IMR-90 (cell line): ENCODE measurements at places on chromosomes 5 and 9. TPM values are rescaled to one million over a fixed set of nuclear protein-coding genes. Genes with fewer than 3 reads are reported as not detected.

- H3K27ac ChIP-seq = no peak overlapping the region
- peaks cover 54% of the 10 kb centered on the region for H3K27me3 ChIP-seq
- peaks cover 5% of the 10 kb centered on the region for H3K4me1 ChIP-seq
- no peak for DNase-seq
- H3K36me3 ChIP-seq = no peaks in the 10 kb centered on the region
- H3K4me3 ChIP-seq = no peak overlapping the region
Measured at GRCh38 chr9:132238026-132238972, 76.4 kb downstream of the NTNG2 start.

DNA sequence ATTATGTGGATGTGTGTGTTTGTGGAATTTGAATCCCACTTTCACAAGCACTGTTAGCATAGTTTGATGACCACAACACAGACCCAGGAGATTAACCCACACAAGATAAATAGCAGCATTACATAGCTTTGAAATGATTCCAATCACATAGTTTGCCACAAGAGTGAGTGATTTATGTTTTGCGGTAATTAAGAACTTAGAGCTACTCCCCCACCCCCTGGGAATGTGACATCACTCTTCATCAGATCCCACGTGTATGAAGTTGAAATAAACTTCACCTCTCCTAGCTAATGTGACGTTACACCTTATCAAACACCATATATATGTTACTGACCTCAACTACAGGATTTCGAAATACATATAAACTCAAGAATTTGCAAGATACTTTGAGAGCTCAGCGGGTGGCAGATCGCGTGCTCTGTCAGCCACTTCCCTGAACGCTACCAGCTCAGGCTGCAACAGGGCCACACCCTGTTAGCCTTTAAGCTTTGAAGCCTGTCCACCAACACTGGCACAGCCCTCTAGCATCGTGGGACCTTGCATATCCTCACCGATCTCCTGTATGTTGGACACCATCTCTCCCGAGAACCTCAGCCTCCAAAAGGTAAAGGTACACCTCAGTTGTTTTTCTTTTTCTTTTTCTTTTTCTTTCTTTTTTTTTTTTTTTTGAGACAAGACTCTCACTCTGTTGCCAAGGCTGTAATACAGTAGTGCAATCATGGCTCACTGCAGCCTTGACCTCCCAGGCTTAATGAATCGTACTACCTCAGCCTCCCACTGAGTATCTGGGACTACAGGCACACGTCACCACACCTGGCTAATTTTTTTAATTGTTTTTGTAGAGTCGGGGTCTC is 1.7 kb upstream of the AGTPBP1 start:
- no peak overlapping the region for H3K4me3 ChIP-seq
- no peaks in the 10 kb centered on the region for H3K36me3 ChIP-seq
- peaks cover 17% of the 10 kb centered on the region for H3K27me3 ChIP-seq
- no peak overlapping the region for H3K27ac ChIP-seq

- no peaks in the 10 kb centered on the region for H3K36me3 ChIP-seq
- H3K4me3 ChIP-seq = no peak overlapping the region
- H3K27ac ChIP-seq = no peak overlapping the region
- no peaks in the 10 kb centered on the region for H3K4me1 ChIP-seq
Measured at GRCh38 chr5:154577416-154577815, 99.4 kb upstream of the HAND1 start.

DNA sequence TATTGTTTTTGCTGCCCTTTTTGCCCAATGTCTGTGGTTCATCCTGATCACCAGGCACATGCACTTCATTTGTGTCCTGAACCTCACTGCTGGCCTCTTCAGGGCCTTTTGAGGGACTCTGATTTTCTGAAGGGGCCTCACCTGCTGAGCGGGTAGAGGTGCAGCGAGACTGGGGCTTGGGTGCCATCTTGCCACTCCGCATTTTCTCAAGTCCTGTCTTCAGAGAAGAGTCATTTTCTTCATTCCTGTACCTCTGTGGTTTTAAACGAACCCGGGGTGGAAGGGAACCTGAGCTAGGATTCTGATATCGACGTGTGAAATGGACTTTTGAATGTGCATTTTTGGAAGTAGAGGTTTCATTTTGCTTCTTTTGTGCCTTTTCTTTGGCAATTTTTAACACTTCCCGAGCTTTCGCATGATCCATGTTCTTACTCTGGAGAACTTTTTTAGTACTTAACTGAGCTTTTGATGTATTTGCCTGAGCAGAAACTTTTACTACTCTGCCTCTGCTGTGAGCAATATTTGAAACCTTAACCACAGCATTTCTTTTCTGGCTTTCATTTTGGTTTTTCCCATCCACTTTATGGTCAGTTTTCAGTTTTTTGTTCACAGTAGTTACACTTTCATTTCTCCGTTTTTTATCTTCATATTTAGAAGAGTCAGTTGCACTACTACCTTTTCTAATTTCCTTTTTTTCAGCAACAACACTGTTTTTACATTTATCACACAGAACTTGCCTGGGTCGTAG is 26.1 kb downstream of the PWWP2A start:
- H3K4me1 ChIP-seq = peaks cover 3% of the 10 kb centered on the region
- no peaks in the 10 kb centered on the region for H3K27me3 ChIP-seq
- H3K27ac ChIP-seq = no peak overlapping the region
- no peak for DNase-seq
- H3K36me3 ChIP-seq = peaks cover 12% of the 10 kb centered on the region

DNA sequence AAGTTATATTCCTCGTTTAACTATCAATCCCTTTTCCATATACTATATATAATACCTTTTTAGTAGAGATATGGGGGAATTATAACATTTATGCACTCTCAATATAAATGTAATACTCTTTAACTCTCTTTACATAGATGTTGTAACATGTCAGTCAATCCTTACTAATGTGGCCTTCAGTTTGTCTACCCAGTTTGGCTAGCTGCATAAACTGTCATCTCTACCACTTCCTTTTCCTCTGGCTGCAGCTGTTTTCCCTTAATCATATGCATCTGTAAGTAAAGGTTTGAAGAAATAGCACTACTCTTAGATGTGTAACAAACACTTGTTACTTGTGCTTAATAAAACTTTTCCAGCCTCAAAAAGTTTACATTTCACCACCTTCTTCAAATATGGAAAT is 13.4 kb downstream of the ABHD17B start:
- no peaks in the 10 kb centered on the region; the same call in none of the 2 replicates for H3K4me1 ChIP-seq
- H3K27ac ChIP-seq = no peak overlapping the region
- no peak overlapping the region for H3K4me3 ChIP-seq

- no peak overlapping the region for H3K4me3 ChIP-seq
- no peak overlapping the region for H3K27ac ChIP-seq
- no peaks in the 10 kb centered on the region for H3K36me3 ChIP-seq
- no peaks in the 10 kb centered on the region for H3K4me1 ChIP-seq
- peaks cover 6% of the 10 kb centered on the region for H3K27me3 ChIP-seq
Measured at GRCh38 chr5:133838286-133838685, 130.1 kb downstream of the C5orf15 start.

PCDHA1 gene
- under 0.01 TPM in 1 of 2 replicates, not detected in the other for total RNA-seq

DNM1 gene
- 11.4 and 13.6 TPM in 2 replicates for total RNA-seq

DNA sequence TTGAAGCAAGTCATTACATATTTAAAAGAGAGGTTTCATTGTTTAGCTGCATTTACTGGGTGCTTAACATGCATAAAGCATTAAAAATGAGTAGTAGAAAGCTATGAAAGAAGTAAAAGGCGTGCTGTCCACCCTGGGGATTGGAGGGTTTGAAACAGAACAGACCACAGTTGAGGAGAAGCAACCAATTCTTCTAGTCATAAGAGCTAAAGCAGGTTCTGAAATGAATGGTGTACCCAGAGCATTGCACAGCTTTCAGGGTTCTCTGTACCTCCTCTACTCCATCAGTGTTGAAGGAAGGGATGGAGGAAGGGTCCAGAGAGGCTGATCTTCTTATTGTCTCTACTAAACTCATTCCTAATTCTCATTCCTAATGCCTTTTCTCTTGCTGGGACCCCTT is 68.9 kb downstream of the SH3RF2 start:
- no peaks in the 10 kb centered on the region for H3K27me3 ChIP-seq
- no peak overlapping the region for H3K4me3 ChIP-seq
- no peaks in the 10 kb centered on the region for H3K4me1 ChIP-seq
- DNase-seq = no peak

TCF7 gene
- total RNA-seq = 0.83 and 1.3 TPM in 2 replicates

AHRR gene
- total RNA-seq = 15.6 and 16.7 TPM in 2 replicates

DBH gene
- not detected in 2 replicates for total RNA-seq

GRCh38 chr5:158975363-158975762 is 124.4 kb downstream of the EBF1 start:
- peaks cover 9% of the 10 kb centered on the region for H3K4me1 ChIP-seq
- H3K27ac ChIP-seq = no peak overlapping the region
- DNase-seq = no peak
- H3K27me3 ChIP-seq = no peaks in the 10 kb centered on the region; the same call in 1 of the 2 replicates

PCAT7 gene
- not detected in 2 replicates for total RNA-seq

BSPRY gene
- not detected in 2 replicates for total RNA-seq

PCA3 gene
- not detected in 2 replicates for total RNA-seq

GRCh38 chr5:150497274-150497988 is 10.5 kb upstream of the NDST1 start:
- no peaks in the 10 kb centered on the region for H3K27me3 ChIP-seq
- H3K4me1 ChIP-seq = peaks cover 56% of the 10 kb centered on the region
- H3K36me3 ChIP-seq = peaks cover 10% of the 10 kb centered on the region
- H3K27ac ChIP-seq = peak overlapping the region; percentile 66
- DNase-seq = peak; percentile 96

GRCh38 chr9:106324053-106324585 is 538.8 kb upstream of the ZNF462 start:
- no peaks in the 10 kb centered on the region for H3K4me1 ChIP-seq
- H3K4me3 ChIP-seq = no peak overlapping the region
- no peaks in the 10 kb centered on the region for H3K27me3 ChIP-seq

DNA sequence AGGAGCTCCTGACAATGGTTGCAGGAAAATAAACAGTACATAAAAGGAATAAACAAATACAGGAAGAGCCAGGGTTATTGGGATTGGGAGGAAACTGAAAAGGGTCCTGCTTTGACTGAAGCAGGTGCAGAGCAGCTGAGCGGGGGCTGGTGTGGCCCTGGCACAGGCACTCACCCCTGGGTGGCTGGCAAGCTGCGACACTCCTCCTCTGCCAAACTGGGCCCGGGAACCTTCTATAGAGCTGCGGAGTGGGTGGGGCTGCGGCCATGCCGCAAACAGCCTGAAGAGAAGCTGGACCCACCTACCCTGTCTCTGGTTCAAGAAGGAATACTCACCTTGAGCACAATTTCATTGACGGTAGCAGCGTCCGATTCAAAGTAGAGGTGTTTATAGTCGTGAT is 182.5 kb downstream of the GAPVD1 start:
- H3K36me3 ChIP-seq = peaks cover 13% of the 10 kb centered on the region
- no peak overlapping the region for H3K4me3 ChIP-seq
- no peak overlapping the region for H3K27ac ChIP-seq

GRCh38 chr5:141039517-141039916 is 11.7 kb upstream of the PCDHB1 start:
- H3K4me1 ChIP-seq = no peaks in the 10 kb centered on the region
- no peak overlapping the region for H3K4me3 ChIP-seq
- H3K27me3 ChIP-seq = no peaks in the 10 kb centered on the region
